ENCODE measurements at places on chromosomes 5 and 9. TPM values are rescaled to one million over a fixed set of nuclear protein-coding genes. Genes with fewer than 3 reads are reported as not detected.

OR13J1 gene
- polyA plus RNA-seq: 0.19 TPM

TRAF1 gene
- polyA plus RNA-seq: 5.6 TPM

LRRTM2 gene
- polyA plus RNA-seq: not detected

SLC34A3 gene
- 0.89 TPM for polyA plus RNA-seq

CCDC152 gene
- polyA plus RNA-seq: 4.1 TPM

ARHGEF39 gene
- 0.54 TPM for polyA plus RNA-seq

CAMK4 gene
- polyA plus RNA-seq: 3.2 TPM

PCDHGA11 gene
- not detected for polyA plus RNA-seq

FRMPD1 gene
- polyA plus RNA-seq: 0.06 TPM
